ENCODE measurements at places on chromosomes 12 and 14.

- no peak for DNase-seq
These were observed 28.1 kb downstream of the SLC41A2 start for GRCh38 chr12:104929977-104930376.

GRCh38 chr14:96648506-96649326, 146.5 kb downstream of the PAPOLA start:
- no peak for DNase-seq

DNA sequence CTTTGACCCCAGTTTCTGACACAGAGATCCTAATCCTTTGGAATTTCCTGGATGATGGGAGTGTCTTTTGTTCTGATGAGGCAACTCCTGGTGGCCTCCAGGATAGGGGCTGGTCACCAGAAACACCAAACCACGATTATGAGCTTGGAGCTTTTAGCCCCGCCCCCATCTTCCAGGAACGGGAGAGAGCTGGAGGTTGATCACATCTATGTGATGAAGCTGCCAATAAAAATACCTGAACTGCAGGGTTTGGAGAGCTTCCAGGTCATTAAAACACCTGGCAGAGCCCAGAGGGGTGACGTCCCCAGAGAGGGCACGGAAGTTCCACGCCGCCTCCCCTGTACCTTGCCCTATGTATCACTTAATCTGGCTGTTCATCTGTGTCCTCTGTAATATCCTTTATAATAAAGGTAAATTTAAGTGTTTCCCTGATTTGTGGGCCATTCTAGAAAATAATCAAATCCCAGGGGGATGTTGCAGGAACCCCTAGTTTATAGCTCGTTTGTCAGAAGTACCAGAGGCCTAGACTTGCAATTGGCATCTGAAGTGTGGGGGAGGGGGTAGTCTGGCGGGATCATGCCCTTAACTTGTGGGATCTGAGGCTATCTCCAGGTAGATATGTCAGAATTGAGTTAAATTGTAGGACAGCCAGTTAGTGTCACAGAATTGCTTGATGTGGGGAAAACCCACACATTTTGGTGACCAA, 21.2 kb downstream of the APPL2 start:
- no peak for DNase-seq

- no peak for DNase-seq
These were observed 162.5 kb downstream of the PPM1H start for GRCh38 chr12:62772416-62772955.

DNA sequence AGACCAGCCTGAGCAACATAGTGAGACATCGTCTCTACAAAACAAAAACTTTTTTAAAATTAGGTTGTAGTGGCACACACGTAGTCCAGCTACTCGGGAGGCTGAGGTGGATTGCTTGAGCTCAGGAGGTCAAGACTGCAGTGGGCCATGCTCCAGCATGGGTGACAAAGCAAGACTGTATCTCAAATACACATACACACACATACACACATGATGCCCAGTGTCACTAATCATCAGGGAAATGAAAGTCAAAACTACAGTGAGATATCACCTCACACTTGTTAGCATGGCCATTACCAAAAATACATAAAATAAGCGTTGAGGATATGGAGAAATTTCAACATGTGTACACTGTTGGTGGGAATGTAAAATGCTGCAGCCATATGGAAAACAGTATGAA, 33.2 kb upstream of the KICS2 start:
- DNase-seq = no peak

DNA sequence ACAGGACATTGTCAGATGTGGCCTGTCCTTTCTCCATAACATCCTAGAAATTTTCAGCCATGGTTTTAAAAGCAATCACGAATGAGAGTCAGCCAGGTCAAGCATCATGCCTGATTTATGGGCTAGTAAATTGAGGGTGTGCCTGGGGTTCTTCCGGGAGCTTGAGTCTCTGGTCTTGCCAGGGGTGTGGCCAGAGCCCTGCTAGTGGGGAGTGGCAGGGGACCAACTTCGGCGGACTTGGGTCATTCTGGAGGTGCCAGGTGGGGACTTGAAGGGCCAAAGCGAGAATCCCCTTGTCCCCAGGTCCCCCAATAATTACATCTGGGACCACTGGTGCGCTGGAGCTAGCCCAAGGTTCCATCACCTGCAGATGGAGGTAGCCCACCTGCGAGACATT, 5.7 kb downstream of the OTUB2 start:
- DNase-seq = no peak

GRCh38 chr14:99137001-99137700, 134.8 kb downstream of the BCL11B start:
- no peak for DNase-seq

DNA sequence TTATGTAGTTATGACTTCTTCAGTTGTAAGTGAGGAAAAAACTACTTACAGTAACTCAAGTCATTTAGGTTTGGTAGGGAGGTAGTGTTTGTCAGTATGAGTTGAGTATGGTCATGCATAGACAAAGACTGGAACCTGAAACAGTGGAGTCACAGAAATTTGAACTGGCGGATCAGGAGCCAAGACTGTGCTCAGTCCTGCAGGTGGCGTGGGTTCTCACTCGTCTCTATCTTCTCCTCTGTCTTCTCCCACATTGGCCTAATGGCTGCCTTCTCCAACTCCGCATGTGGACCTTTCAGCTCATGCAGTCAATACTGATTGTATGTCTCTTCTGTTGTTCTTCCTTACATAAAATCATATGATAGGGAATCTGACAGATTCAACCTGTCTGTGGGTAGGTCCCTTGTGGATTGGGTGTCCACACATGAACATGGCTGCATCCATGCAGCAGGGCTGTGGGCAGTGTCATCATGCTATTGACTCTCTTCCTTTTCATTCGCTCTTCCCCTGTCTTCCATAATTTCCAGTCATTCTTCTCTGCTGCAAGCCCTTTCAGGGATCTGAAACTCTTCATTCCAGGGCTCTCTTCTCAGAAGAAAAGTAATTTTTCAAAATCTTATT, 78.8 kb upstream of the NEDD1 start:
- no peak for DNase-seq

DNA sequence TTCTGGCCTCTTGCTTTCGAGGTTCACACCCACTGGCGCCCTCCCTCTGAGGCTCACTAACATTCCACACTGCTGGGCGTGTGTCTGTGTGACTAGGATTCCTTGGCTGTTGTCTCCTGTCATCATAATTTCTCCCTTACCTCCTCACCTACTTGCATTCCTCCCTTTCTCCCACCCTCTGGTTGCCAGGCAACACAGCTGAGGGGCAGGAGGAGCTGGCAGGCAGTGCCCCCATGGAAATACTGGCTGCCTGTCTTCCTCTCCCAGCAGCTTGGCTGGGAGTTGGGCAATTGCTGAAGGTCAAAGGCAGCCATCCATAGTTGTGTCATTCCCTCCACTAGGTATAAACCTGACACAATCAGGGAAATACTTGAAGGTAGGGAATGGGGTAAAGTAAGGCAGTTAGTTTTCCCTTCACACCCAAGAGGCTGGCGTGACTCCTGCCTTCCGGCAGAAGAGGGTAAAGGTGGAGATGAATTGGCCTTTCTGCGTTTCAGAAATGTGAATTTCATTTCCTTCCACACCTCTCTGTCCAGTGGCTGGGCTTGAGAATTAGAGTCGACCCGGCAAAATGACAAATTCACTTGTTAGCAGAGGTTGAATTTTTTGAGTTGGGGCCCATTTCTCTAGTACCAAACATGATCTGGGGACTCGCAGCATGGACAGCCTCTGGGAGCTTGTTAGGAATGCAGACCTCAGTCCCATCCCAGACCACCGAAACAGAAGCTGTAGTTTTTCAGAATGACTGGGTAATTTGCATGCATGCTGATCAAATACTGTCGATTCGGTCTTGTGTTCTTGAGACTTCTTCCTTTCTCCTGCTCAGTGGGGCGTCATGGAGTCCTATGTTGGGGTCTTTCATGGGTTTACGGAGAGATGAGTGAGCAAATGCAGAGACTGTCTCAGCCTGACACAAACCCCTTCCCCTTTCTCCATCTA, 24.3 kb upstream of the EMP1 start:
- DNase-seq = no peak

GRCh38 chr12:104351057-104351983, 47.8 kb downstream of the EID3 start:
- DNase-seq = no peak

- peak; percentile 57 for DNase-seq
These were observed 6.4 kb upstream of the TMED10 start for GRCh38 chr14:75182821-75183220.
